ENCODE measurements at places on chromosomes 12 and 14.
A peak's percentile ranks its signal among the peaks of the same experiment; 100 is the strongest.

- DNase-seq, result no peak
Observed at GRCh38 chr12:109458086-109458485, 19.0 kb downstream of the KCTD10 start.

DNA sequence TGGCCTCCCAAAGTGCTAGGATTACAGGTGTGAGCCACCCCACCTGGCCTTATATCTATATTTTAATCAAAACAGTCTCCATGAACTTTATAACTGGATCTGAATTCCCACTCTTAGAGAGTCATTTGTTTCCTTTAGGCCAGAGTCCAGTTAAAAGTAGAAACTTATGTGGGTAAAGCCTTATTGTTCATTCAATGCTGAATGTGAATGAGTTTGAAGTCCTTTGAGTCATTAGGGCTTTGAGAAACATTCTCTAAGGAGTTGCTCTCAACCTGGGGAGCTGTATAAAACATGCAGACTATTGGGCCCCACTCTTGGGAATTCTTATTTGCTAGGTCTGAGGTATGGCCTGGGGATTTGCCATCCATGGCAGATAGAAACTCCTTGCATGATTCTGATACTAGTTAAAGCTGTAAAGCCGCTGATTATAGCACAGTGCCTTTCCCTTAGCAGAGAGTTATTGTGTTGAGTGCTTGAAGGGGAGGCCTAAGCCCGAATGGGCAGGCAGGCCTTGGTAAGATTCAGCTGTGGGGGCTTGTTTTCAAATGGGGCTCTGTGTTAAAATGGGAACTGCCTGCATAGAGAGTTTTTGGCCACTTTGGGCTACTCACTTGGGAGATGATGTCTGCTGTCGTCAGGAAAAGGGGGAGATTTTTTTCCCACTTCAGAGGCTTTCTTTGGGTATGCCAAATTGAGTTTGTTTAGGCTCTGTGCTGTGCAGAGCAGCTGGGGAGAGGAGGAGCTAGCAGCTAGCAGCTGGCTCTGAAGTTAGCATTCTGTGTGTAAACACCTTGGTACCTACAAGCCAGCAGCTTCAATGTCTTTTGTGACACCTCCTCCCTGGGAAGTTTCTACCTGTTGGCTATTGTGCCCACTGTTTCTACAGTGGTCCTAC is 117.5 kb downstream of the DACT1 start:
- no peak for DNase-seq

GRCh38 chr14:77622366-77622961 is 6.0 kb upstream of the SPTLC2 start:
- DNase-seq, result no peak

DNA sequence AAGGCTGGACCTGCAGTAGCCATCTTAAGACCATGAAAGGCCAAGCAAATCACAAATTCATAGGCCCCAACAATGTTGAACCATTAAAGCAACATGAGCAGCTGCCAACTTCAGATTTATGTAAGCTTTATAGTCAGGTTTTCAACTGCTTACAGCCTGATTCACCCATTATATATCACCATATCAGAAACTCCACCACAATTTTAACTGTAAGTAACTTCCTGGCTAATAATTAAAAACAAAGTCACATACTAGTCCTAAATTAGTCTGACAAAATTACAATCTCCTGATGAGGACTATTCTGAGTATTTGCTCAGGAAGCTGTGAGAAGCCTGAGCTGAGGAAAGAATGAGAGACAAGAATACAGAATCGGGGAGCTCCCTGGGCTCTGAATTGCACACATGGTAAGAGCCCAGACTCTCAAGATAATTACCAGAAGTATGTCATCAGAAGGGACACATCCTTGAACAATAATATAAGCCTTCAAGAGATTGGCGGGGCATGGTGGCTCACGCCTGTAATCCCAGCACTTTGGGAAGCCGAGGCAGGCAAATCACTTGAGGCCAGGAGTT is 55.1 kb downstream of the NUMB start:
- no peak for DNase-seq

GRCh38 chr14:106843951-106844483 is 1317.6 kb downstream of the TMEM121 start:
- DNase-seq, result peak; percentile 5

DNA sequence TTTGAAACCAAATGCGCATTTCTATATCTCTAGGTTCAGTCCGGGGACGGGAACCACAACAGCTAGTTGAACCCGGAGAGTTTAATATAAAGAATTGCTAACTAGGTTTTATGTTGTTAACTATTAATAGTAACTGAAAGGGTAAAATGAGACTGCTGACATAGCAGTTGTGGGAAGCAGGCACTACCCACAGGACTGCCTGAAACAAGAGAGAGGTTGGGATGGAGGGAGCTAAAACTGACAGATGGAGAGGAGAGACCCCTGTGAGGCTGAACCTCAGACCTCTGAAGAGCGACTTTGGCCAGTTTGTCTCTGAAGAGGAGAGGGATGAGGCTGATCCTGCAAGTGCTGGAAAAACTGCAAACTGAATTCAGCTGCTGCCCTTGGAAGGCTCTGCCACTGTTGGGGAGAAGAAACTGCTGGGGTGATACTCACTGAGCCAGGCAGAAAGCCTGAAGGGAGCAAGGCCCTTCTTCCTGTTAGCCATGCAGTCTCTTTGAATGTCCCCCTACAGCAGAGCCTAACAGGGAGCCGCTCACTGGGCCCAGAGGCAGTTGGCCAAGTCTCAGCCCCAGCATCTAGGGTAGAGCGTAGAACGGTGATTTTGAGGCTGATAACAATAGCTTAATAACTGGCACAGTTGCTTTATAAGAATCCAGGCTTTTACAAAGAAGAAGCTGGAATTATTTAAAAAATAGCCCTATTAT is 172.2 kb downstream of the NPAS3 start:
- DNase-seq, result no peak

- DNase-seq, result no peak
Observed at GRCh38 chr14:72290241-72290640, 358.0 kb downstream of the RGS6 start.

- DNase-seq, result no peak
Observed at GRCh38 chr12:116130431-116130830, 147.1 kb downstream of the MED13L start.

GRCh38 chr12:68446384-68446783 is 114.2 kb upstream of the MDM1 start:
- no peak for DNase-seq

GRCh38 chr12:85423947-85424346 is 143.9 kb downstream of the ALX1 start:
- DNase-seq, result no peak

- DNase-seq, result no peak
Observed at GRCh38 chr12:93514853-93515252, 47.5 kb downstream of the MRPL42 start.

- DNase-seq, result no peak
Observed at GRCh38 chr12:76422543-76423438, 74.6 kb upstream of the BBS10 start.

DNA sequence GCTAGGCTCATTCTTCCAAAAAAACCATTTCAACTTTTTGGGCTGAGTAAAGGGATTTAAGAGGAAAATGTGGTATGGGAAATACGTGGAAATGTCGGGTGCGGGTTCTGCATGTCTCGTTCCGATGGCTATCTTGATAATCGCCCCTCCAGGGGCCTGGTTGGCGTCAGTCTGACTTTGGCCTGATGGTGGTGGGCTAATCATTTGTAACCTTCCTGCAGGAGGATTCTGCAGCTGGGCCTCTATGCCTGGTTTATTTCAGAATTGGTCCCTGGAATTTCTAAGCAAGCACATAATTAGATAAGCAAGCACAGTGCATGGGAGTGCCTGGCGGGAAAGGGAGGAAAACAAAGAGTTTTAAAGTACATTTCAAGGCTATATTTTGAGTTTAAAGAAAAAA is 14.8 kb upstream of the SLC4A8 start:
- no peak for DNase-seq

GRCh38 chr14:97788846-97789526 is 991.8 kb downstream of the VRK1 start:
- DNase-seq, result no peak

GRCh38 chr14:75220156-75220555 is 43.7 kb upstream of the TMED10 start:
- DNase-seq, result no peak

- DNase-seq, result no peak
Observed at GRCh38 chr12:89821896-89822295, 113.3 kb upstream of the ATP2B1 start.

GRCh38 chr12:47222520-47223030 is 142.8 kb upstream of the AMIGO2 start:
- DNase-seq, result no peak

DNA sequence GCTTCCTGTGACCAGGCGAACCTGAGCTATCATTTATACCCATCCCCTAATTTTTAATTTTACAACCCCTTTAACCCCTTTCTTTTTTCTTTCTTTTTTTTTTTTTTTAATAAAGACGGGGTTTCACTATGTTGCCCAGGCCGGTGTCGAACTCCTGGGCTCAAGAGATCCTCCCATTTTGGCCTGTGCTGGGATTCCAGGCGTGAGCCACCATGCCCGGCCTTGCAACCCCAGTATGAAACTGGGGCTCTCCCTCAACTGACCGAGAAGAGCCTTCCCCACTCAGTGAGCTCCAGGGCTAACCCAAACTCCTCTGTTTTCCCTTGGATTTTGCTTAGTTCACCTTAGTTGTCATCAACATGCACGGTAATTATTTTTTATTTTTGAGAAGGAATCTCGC is 992 bp downstream of the CPSF2 start:
- DNase-seq, result no peak

DNA sequence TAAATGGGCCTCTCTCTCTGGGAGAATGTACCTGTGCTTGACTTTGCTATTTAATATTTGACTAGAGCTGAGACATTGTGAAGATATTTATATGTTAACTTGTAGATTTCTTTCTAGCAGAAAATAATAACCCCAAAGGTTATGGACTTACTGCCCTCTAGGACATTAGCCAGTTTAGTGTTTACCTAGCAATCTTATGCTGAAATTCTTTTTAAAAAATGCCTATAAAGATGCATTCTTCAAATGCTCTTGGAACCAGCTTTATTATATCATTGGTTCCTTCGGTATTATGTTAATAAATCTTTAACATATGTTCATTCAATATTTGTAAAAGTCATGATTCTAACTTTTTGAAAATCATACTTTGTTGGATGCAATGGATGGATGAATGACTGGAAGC is 28.0 kb downstream of the GPR19 start:
- no peak for DNase-seq

DNA sequence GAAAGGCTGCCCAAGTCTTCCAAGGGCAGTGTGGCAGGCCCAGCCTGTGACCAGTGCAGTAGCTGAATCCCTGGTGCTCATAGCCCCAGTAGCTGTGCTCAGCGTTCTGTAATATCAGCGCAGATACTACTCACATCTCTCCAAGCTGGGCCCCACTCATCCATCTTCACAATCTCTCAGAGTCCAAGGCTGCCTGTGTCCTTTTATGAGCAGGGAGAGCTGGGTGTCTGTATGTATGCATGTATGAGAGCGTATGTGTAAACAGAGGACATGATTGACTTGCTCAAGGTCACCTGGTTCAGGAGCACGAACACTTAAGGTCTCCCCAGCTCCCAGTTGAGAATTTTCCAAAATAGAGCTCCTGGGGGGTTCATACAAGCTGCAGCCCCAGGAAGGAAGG is 5.4 kb downstream of the AQP6 start:
- DNase-seq, result no peak

GRCh38 chr14:75109877-75110276 is 17.0 kb downstream of the NEK9 start:
- DNase-seq, result no peak

DNA sequence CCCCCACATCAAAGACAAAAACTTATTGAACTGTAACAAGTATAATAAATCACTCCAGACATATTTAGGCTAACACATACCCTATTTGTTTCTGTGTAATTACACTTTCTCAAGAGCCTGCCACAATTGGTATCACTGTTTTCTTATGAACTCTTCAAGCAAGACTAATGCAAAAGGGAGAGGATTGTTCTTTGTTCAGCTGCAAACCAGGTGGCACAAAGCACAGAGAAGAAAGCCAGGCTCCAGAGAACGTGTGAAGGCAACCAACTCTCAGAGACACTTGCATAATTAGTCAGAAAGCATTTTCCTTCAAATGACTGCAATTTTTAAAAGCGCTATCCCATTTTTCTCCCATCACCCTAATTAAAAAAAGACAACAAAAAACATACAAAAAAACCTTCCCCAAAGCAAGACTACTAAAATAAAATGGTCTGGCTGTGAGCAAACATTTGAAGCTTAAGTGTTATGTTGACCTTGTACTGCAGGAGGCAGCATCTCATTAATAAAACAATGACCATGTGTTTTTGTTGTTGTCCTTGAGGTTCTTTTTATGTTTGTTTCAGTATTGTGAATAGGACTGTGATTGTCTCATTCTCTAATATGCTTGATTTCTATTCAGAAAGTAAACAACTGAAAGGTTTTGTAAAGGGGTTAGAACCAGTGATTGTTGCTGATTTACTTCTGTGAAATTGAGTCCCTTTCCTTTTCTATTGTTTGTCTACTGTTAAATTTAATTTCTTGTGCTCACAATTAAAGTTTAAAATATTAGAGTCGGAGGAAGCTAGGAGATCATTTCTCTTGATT is 452.7 kb upstream of the PDE3A start:
- no peak for DNase-seq

DNA sequence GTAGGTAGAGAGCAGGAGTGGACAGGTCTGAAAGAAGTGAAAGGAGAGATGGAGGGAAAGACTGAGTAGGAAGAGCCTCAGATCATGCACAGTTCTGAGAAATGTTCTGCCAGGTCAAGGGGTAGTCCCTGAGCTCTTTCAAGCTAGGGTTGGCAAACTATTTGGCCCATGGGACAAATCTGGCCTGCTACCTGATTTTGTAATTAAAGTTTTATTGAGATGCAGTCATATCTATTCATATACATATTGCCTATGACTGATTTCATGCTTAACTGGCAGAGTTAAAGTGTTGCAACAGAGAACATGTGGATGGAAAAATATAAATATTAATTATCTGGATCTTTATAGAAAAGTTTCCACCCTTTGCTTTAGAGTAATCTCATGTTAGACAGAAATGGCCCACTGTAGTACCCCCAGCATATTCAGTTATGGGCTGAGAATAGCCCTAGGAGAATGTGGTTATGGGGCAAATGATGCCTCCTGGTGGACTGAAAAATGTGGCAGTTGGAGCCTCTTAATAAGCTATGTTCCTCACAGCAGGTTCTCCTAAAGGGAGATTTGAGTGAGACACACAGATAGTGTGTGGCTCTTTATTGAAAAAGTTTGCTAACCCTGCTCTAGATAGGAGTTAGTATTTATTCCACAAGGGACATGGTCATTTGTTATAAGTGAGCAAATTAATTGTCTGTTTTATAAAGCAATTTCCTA is 476.9 kb downstream of the LRIG3 start:
- DNase-seq, result no peak

DNA sequence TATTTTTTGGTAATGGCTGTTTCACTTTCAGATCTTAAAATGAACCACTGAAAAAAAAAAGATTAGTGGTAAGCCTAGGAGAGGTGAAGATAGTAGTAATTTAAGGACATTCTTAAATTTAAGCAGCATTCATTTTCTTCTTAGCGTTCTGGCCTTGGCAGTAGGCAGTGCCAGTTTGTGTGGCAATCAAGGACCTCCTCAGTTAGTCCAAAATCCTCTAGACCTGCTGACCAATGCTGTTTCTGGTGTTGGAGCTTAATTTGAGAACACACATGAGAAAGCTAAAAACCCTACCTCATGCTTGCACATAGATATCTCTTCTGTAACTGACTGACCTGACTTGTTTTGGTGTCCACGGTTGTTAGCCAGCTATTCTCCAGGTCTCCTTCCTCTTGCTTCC is 219.8 kb upstream of the RGS6 start:
- no peak for DNase-seq

GRCh38 chr14:84694161-84694560 is 835.8 kb upstream of the FLRT2 start:
- no peak for DNase-seq

GRCh38 chr14:77154421-77154820 is 12.8 kb upstream of the ZDHHC22 start:
- DNase-seq, result no peak

Measured in stimulated activated naive CD4-positive, alpha-beta T cell treated with Interleukin-2 at 50 U/mL for 16 hours (primary cell).